ENCODE measurements at places on chromosomes 1 and 21. TPM values are rescaled to one million over a fixed set of nuclear protein-coding genes. Genes with fewer than 3 reads are reported as not detected.
A peak's percentile ranks its signal among the peaks of the same experiment; 100 is the strongest.

FAM72B gene
- total RNA-seq: 0.32 TPM

IPP gene
- 16.2 TPM for total RNA-seq

COL9A2 gene
- 15.7 TPM for total RNA-seq

NR5A2 gene
- total RNA-seq: 83.4 TPM

GUCA2B gene
- 116 TPM for total RNA-seq

CZIB gene
- 39.5 TPM for total RNA-seq

IFI44L gene
- 5.5 TPM for total RNA-seq

RSPH1 gene
- total RNA-seq: 8.9 TPM

AGO3 gene
- total RNA-seq: 14.4 TPM

DNA sequence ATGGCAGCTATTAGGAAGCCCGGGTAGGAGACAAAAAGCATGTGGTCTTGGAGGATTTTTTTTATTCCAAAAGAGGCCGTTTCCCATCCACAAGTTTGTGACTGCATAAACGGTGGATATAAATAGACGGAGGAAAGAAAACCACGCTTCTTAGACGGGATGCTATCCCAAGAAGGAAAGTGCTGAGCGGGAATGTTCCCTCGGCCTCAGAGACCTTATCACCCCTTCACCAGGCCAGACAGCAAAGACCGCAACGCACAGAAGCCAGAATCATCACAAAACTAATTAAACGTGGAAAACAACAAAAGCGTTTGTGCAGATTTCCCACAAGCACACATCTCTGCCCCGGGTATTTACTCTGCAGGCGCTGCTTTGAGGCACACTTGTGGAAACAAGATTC, 43.2 kb downstream of the HLCS start:
- DNase-seq: no peak

DNA sequence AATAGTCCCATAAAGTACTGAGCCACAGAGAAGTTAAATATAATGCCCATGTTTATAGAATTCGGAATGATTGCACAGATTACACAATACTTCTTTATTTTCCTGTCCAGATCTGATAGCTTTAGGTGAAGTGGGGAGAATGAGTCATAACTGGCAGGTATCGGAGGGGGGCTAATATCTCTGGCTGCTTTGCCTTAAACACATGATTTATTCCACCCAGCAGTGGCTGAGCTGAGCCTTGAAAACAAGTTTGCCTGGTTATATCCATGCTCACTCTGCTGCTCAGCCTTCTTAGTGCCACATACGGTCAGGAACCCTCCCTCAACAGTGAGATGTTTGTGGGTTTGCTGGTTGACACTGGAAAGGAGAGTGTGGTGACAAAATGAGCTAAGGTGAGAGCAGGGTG, 119.7 kb upstream of the ZNF648 start:
- peak; percentile 15 for DNase-seq

DNA sequence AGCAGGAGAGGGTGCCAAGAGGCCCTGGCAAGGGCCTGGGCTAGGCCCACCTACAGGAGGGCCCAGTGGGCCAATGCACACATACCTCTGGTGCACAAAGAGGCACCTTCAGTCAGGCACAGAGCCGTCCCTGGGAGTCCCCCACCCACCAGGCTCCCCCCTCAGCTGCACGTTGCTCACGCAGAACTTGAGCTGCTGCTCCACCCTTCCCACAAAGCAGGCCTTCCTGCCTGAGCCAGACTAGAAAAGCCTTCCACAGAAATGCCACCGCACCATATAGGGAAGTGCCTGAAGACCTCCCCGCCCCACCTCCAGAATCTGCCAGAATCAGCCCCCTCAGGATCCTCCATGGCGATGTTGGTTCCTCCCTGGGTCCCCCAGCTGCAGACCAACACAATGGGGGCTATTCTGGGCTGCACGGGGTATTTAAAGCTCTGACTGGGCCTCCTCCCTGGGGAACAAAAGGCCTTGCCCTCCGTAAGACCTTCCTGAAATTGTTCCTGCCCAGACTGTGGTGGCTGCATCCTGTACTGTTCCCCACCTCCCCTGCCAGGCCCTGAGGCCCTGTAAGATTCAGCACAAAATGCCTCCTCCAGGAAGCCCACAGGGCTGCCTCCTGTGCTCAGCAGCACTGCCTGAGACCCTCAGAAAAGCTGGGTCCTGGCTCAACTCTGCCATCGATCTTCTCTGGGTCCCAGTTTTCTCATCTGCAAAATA, 27.2 kb downstream of the HSPG2 start:
- no peak for DNase-seq

GRCh38 chr1:11838349-11839272, 9.0 kb downstream of the NPPA start:
- peak; percentile 71 for DNase-seq

GRCh38 chr21:46208761-46209721, 19.5 kb downstream of the LSS start:
- DNase-seq: no peak

- no peak for DNase-seq
Measured at GRCh38 chr1:48500541-48501450, 28.8 kb upstream of the SPATA6 start.

DNA sequence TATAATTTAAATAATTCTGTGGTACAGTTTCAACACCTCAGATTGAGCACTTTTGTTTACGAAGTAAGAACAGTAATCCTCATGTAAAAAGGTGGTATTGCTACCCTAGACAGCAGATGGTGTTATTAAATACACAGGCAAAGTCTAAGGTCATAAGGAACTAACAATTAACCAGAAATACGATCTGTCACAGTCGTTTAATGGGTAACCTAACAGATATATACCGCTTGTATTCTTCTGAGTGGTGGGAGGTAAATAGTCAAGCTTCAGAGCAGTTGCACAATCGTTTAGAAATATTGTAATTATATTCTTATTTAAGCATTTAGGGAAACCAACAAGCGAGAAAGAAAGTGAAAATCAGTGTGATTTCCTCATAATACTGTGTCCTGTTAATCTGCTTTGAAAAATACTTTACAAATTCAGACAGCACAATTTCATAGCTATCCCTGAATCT, 9.8 kb upstream of the IRF2BP2 start:
- DNase-seq: no peak

- DNase-seq: no peak
Measured at GRCh38 chr1:204094313-204094729, 21.4 kb downstream of the SOX13 start.

- no peak for DNase-seq
Measured at GRCh38 chr1:11320153-11320936, 47.3 kb downstream of the UBIAD1 start.

DNA sequence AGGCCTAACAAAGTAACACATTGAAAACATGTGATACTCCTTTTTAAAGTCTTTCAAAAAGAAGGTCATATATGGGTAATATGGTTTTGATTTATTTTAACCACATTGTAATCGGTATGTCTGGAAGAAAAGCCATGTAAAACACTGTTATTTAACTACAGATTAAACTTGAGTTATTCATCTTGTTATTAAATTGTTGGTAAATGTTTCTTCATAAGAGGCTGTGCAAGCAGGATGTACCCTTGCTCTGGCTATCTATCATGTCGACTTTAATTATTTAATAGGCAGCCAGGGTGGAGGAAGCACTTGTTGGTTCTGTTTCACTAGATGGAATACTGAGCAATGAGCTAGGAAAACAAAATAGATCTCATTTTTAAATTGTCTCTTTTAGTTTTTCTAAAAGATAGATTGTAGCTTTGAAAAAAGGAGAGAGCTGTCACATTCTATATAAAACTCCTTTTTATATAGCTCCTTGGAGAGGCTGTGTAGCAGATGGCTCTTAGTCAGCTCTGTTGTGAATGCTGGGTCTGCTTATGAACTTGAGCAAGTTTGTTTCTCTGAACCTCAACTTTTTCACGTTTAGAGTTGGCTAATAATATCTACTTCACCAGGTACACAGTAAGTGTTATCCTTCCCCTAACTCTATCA, 39.5 kb downstream of the LRRC8B start:
- no peak for DNase-seq

DNA sequence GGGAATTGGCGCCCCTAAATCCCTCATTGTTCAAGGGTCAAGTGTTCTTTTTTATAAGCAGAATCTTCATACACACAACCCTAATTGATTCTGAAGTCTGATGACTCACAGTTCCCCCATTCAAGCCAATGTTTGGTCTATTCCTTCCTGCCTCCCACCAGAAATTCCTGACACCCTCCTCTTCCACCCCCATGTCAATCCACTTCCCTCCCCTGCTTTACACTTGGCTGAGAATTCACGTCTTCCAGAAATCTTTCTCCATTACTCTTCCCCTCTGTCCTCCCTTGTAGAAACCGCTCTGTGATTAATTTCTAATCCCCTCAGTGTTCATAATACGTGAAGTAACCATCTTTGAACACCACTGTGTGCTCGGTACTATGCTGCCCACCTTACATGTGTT, 76.2 kb upstream of the CD34 start:
- DNase-seq: no peak

- DNase-seq: no peak
Measured at GRCh38 chr1:169236880-169237279, 130.4 kb downstream of the ATP1B1 start.

DNA sequence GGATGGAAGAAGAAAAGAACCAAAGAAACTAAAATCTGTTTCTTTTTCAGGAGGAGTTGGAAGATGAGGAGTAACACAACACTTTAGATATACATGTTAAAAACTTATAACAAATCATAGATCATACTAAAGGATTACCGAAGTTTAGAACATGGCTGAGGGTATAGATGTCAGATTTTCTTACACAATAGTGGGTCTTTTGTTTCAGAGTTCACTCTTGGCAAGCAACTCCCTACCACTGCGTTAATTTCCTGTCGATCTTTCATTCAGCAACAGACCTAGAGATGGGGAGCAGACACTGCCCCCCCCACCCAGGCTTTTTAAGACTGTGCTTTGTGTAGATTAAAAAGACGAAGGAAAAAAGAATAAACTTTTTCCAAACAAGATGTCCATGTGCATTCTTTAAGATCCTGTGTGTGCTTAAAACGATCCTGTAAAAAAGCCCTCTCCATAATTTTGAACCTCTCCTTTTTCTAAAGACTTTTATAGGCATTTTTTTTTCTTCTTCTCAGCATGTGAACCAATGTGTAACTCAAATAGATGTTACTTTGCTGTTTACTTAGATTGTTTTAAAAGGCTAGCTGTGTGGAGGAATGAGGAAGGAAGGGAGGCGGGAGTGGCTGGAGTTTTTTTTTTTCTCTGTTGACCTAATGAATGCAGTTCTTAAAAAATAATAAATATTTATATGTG, 50.4 kb downstream of the NFIA start:
- DNase-seq: no peak

DNA sequence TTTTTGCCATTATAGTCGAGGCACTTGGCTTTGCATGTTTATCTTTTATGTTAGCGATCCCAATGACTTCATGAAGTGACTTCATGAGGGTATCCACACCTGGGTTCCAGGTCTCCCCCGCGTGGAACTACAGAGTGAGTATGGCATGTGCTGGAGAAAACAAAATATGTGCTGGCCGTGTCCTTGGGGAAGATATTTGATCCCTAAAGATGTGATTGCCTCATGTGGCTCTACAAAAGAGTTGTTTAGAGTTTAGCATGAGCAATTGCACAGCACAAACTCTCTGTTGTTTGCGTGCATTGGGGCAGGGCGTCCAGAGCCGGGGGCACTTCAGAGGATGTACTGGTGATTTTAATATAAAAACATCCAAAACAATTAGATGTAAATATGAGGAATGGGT, 4.8 kb downstream of the IL10RB start:
- no peak for DNase-seq

DNA sequence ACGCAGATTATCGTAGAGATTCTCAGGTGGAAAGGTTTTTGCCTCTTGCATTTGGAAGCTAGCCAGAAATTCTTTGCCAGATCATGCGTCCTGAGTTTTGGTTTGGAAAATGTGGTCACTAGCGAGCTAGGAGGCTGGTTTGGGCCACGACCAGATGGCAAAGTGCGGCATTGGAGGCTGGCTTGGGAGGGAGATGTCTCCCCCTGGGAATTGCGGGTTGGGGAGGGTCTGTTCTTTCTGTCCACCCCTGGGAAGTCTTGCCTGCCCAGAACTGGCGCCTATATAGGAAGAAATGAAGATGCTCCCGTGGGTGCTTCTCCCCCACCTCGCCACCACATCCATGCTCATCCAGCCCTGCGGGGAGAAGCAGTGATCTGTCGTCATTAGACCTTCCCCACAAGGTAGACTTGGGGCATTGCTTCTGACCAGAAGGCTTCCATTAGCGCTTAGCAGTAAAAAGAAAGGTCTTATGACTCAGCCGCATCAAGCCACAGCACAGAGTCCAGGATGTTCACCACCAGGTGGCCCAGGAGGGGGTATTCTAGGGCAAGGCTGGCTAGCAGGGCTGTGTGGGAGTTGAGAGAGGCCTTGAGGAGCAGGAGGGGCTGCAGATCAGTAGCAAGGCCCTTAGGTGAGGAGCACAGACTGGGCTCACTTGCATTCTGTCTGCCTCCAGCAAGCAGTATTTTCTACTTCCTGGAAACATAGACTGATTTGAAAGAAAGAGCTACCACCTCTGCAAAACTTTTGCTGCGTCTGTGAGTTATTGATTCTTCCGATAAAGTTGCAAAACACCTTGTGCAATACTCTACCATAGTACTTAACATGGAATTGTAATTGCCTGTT, 1.5 kb upstream of the PTP4A2 start:
- peak; percentile 82 for DNase-seq

DNA sequence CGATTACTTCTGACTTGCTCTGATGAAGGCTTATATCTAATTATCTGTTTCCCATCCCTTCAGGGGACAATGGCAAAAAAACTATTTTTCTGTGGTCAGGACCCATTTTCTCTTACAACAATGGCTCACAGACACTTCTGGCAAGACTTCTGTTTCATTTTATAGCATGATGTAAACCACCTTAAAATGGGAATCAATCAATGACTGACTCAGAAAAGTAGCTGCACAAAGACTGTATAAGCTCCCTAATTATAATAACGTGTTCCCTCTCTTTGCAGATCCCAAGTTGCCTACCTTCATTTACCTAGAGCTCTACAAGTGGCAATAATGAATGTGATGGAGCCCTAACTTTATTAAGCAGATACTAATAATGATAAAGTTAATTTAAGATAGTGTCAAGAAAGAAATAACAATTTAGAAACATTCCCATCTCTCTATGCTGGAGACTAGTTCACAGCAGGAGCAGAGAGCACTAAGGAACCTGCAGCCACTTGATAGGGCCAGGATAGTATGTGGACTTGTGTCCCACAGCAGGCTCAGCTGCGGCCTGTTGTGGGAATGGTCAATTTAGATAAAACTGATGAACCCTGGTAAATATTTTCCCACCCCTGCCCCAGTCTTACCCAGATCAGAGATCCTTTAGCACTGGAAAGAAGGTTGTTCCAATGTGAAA, 538 bp downstream of the GBP2 start:
- no peak for DNase-seq
